ENCODE measurements at places on chromosomes 2 and 18.
A peak's percentile ranks its signal among the peaks of the same experiment; 100 is the strongest.

DNA sequence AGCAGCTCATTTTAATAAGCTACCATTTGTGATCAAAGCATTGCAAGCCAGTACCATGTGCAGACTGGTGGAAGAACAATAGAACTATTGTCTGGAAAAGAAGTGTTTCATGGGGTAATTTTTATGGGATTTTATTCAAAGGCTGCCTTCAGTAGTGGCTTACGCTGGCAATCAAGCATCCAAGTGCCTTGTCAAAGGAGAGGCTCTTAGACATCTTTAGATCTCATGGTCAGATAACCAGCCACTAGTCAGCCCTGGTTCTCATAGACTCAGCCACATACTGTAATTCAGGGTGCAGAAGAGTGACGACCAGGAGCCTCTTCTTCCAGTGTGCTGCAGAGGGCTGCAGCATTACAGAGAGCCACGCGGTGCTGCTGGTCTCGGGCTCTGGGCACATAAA lies 98.5 kb upstream of the NOSTRIN start:
- DNase-seq: no peak

- no peak for DNase-seq
Observed at GRCh38 chr18:24764766-24765165, 304.3 kb downstream of the HRH4 start.

- DNase-seq: no peak
Observed at GRCh38 chr2:188319838-188320237, 28.2 kb downstream of the GULP1 start.

GRCh38 chr2:152036611-152037469 lies 62.0 kb downstream of the CACNB4 start:
- peak; percentile 50 for DNase-seq

- DNase-seq: no peak
Observed at GRCh38 chr18:76791106-76791505, 31.3 kb upstream of the ZNF236 start.

DNA sequence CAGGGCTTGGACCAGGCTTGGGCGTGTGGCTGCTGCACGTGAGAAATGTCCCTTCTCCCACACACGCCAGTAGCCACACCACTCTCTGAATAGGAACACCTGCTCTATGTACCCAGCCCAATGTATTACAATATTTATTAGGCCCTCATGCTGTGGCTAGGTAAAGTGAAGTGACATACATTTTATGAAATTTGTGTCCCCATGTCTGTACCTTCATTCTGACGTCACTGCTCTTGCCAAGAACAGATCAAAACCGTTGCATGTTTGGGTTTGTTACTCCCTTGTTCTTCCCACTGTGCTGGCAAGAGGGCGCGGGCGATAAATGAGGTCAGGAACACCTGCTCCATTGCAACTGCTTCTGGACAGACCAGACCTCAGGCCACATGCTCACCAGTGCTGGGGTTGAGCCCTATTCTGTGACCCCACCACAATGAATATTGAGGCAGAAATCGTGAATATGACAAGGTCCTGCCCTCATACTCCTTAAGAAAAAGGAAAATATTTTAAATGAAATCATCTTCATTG lies 436.4 kb upstream of the SALL3 start:
- no peak for DNase-seq

All from ovary (tissue), 10 donors.